ENCODE measurements at places on chromosomes 4 and X.

- DNase-seq: no peak
Measured at GRCh38 chr4:176902710-176903323, 110.1 kb upstream of the VEGFC start.

DNA sequence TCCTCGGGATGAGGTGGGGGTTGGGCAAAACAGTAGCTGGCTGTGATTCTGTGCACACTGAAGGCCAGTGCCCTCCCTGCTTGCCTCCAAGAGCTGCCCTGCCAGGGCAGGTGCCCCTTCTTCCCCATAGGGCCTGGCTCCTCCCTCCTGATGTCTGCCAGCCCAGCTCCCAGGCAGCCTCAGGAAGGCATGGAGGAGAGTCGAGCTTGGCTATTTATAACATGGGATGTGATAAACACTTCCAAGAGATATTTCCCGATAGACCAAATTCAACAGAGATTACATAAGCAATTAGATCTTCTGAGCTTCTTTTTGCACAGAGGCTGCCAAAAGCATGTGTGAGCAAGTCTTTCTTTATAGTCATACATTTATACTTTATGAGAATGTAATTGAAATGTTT lies 45.3 kb upstream of the PJA1 start:
- no peak for DNase-seq

GRCh38 chrX:1821846-1822245 lies 207.0 kb downstream of the ASMT start:
- no peak for DNase-seq

DNA sequence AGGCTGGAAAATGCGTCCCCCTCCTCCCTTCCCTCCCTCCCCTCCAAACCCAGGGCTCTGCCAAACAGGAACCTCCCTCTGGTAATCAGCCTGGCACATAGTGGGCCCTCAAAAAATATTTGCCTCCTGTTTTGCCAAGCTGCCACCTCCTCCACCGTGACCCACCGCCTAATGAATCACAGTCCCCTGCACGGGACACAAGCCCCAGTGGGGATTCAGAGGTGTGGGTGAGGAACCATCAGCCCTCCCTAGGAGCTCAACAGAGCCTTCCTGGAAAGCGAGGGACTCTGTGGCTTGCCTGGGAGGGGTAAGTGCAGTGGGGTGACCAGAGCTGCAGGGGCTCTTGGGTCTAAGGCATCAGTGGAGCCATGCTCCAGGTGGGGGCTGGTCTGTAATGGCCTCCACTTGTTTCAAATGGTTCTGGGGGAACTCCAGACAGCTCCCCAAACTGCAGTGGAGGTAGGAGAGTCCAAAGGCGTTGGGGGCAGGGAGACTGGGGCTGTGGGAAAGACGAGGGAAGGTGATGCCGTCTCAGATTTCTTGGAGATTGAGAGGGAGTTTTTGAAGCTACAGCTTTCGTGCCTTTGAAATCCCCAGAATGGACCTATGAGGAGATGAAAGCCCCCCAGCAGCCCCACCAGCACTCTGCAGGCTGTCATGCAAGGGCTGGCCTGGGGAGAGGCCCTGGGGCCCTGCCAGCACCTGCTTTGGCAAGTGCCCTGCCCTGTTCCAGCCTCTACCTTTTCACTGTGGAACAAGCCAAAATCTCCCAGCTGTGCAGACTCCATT lies 1.0 kb upstream of the PPP2R2C start:
- DNase-seq: no peak

DNA sequence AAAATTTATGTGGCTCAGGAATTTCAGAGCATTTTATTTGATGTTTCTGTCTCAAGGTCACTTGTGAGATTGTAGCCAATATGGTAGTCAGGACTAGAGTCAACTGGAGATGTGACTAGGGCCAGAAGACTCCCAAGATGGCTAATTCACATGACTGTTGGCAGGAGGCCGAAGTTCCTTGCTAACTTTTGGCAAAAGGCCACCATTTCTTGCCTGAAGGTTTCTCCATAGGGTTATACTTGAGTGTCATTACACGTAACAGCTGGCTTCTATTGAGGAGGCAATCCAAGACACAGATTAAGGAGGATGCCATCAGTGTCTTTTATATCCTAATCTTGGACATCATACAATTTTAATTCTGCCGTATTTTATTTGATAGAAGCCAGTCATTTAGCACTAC lies 162.3 kb upstream of the MAOA start:
- no peak for DNase-seq

DNA sequence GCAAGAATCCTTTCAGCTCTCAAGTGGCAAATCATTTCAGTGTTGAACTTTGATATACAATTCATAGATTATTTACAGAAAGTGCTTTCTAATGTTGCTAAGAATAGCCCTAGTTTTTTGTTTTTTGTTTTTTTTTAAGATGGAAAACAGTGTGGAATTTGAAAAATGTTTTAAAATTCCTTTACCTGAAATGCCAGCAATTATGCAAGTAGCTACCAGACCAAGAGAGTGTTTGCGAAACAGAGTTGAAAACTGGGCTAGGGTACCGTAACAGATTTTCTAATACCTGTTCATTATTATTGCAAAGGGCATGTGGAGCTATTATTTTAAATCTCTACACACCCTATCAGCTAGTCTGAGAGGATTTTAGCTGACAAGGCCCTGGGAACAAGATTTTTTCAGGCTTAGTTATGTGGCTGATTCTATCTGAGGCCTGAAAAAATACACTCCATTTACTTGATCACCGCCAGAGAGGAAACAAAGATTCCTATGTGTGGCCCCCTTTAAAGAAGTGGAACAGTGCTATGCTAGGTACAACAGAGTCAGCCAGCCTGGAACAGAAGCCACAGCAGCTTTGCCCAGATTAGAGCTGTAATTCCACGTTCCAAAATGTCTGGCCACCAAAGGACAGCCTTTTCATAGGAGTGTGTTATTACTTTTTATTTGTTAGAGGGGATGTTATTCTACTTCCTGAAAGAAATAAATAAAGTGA lies 46.9 kb upstream of the SLC39A8 start:
- DNase-seq: no peak

- DNase-seq: peak; percentile 42
Measured at GRCh38 chrX:135985973-135986310, 707 bp downstream of the SLC9A6 start.

- no peak for DNase-seq
Measured at GRCh38 chr4:7658341-7659204, 223.8 kb upstream of the PSAPL1 start.

- peak; percentile 86 for DNase-seq
Measured at GRCh38 chr4:134201216-134202161, at the start of gene PABPC4L. PABPC4L (minus strand) TSS chr4:134201789; CDS start chr4:134201019, 770 bp downstream.

DNA sequence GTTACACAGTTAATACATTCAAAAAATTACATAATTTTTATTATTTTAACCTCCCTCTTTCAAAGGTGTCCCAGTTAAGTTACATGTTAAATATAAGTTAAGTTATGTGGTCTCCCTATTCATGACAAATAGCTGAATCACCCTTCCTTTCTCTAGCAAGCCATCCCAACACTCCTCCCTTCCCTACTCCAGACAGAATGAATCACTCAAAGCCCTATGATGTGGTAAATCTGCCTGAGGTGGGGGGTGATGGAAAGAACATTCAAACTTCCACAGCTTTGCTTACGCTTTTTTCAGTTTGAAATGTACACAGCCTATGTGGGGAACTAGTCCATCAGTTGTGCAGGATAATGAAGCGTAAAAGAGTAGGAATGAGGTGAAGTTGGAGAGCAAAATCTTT lies 90.2 kb downstream of the CXCL13 start:
- no peak for DNase-seq

GRCh38 chr4:40992472-40993295 lies 221.7 kb downstream of the APBB2 start:
- DNase-seq: no peak
